ENCODE measurements at places on chromosomes 11 and 22.

GRCh38 chr11:132490978-132491377, 1041.3 kb downstream of the OPCML start:
- DNase-seq: no peak

DNA sequence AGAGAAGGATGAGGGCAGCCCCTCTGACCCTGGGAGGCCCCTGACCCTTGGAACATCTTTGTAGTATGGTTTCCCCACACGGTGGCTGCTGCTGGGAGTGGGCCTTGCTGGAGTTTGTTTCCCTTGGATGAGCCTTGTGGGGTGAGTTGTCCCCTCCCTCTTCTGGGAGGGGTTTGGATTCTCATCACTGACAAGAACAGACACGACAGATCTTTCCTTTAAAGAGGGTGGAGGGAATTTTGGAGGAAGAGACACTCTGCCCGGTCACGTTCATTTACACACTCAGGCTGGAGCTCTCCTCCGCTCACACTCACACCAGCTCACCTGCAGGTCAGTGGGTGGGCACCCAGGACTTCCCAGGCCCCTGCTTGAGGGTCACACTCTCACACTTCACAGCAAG, 31.7 kb downstream of the POU2F3 start:
- no peak for DNase-seq

DNA sequence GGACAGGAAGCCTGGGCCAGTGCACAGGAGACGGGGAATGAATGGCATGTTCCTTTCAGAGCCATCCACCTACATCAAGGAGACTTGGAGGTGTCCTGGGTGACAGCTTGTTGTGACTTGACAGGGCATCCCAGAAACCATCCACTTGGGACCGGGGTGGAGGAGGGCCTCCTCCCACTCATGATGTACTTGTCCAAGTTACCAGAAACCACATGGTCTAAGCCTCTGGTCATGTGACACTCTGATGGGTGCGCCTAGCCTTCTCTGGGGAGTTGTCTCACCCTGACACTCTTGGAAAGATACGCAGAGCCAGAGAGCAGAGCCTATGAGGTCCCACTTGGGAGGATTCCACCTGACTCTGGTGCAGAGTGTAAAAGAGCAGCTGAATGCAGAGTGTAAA, 21.6 kb upstream of the FXYD6 start:
- no peak for DNase-seq

DNA sequence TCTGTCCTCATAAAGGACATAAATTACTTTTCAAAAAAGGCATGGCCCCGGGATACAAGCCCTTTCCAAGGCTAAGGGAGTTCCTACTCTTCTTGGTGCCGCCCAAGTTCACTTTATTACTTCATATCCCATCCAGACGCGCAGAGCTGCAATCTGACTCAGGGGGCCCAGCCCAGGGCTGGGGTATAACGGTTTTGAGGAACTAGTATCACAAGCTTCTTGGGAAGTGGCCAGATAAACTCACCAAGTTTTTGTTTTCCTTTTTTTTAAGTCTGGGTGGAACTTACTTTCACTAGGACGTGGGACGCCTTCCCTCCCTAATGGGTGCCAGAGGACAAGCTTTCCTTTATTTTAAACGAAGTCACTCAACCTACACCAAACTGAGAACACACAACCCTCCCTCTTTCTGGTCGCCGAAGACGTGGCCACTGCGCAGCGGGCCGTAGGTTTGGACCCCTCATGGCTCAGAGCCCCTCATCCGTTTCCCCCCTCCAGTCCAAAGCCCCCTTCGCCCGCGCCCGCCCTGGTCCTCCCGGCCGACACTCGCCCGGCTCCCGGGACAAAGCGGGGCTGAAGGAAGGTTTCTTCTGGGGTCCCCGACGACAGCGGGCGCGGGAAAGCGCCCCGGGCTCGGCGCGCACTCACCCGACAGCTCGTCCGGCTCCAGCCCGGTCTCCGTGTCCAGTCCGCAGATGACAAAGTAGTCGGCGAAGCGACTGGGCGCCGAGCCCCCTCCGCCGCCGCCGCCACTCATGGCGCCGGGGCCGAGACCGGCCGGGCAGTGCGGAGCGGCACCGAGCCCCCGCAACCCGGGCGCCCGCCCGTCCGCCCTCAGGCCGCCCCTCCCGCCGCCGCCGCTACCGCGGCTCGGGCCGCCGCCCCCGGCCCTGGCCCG, 587 bp downstream of the DENND5A start:
- DNase-seq: peak; percentile 59

DNA sequence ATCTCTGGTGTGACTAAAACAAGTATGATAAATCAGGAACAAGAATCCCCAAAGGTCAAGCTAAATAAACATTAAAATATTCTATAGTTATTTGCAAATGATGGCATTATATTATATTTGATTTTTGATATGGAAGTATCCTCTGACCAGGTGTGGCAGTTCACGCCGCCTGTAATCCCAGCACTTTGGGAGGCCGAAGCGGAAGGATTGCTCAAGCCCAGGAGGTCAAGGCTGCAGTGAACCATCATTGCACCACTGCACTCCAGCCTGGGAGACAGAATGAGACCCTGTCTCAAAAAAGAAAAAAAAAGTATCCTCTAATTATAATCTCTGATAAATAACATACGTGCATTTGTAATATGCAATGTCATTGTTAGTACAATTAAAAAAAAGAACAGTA, 6.6 kb upstream of the POU2AF3 start:
- no peak for DNase-seq

DNA sequence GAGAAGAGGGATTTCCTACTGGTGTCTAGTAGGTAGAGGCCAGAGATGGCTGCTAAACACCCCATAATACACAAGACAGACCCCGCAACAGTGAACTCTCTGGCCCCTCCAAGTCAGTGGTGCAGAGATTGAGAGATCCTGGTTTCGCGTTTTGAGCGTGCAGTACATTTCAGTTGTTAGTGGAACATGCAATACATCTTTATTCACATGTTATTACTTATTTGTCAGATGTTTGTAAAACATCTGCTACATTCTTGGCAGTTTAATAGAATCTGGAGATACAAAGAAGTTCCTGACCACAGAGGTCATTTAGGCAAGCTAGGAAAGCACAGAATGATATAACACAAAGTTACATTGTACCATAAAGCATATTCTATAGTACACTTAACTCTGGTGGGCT, 41.5 kb downstream of the ST3GAL4 start:
- DNase-seq: no peak

DNA sequence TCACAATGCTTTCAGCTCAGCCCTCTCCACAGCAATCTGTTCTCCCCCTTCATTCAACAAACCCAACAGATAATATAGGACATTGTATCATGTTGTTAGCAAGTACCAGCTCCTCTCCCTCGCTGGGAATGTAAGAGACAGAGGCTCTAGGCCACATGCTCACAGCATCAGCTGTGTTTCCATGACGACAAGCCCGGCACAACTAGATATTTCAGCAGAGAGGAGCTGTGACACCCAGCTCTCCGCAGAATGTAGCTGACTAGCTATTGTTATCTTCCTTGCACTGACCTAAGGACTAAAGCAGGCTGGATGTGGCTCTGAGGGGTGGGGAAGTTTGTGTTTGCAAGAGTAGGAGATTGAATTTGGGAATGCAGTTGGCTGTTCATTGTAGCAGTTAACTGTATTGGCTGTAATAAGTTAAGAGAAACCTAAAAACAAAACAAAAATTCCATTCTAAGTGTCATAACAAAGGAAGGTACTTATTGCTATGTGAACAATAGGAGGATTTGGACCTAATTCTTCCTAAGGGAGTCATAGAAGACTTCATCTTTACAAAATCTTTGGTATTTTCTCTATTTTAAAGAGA, 28.0 kb upstream of the RRAS2 start:
- no peak for DNase-seq

DNA sequence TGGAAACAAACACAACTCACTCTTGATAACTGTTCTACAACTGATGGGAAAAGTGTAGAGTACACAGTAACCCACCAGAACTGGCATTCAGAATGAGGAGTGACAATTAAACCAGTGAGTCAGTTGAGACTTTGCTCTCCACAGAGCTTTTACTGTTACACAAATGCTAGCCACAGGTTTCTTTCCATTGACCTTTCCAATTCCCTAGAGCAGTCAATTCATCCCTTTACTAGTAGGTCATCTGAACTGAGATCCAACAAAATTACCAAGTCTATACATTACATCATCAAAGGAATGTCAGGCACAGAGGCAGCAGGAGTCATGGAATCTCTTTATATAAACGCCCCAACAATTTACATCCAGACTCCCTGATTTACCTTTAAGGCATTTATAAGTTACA, 65.9 kb downstream of the PHF21A start:
- DNase-seq: no peak
